HFF-Myc (cell line): ENCODE measurements at places on chromosomes 4 and X.

DNA sequence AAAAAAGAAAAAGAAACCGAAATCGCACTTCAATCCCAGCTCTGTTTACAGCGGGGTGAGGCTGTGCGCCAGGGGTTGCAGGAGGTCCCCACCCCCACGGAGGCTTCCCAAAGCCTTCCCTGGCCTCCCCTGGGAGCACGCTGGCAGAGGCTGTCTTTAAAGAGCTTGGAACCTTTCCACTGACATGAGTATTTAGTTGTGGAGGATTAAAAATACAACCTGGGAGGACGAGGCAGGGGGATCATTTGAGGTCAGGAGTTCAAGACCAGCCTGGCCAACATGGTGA is 69.1 kb downstream of the PPP2R2C start:
- no peak for DNase-seq

- no peak for DNase-seq
These were observed 66.3 kb upstream of the MAD2L1 start for GRCh38 chr4:120132935-120133334.

DNA sequence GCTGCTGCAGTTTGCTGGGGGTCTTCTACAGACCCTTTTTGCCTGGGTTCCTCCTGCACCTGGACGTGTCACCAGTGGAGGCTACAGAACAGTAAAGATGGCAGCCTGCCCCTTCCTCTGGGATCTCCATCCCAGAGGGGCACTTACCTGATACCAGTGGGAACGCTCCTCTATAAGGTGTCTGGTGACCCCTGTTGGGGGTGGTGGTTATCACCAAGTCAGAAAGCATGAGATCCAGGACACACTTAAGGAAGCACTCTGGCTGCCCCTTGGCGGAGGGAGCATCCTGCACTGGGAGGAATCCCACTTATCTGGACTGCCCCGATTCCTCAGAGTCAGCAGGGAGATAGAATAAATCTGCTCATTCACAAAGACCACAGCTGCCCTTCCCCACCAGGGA is 218.9 kb upstream of the GALNTL6 start:
- no peak for DNase-seq

DNA sequence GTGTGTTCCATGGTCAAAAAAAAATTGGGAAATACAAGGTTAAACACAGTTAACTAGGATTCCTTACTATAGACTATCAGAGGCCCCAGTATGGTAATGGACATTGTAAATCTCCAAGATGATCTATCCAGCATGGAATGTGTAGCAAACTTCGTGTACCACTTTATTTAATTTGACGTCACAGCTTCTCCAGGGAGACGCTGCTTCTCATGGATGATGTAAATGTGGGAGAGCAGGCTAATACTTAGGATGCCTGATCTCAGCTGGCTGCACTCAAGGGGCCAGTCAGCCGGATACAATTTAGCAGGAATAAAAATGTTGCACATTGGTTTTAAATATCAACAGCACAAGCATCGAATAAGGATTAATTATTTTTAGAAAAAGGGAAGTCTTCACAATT is 111.7 kb upstream of the HPF1 start:
- no peak for DNase-seq

DNA sequence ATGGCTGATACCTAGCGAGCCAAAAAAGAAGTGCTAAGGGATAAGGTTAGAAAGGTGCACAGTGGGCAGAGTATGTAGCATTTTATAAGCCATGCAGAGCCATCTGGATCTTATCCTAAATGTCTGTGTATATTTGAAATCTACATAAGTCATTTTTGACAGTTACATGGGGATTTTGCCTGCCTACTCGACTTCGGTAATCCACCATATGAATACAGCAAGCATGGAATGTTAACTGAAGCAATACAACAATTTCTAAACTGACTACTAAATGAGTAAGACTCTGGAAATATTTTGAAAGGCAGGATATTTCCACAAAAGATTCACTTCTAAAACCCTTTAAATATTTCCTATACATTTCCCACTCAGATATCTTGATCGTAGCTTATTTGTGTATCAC is 122.5 kb downstream of the KCNIP4 start:
- DNase-seq: no peak
